H54 (cell line): ENCODE measurements at places on chromosomes 5 and 9.

- DNase-seq = no peak
Observed at GRCh38 chr9:137397675-137398423, 25.1 kb downstream of the EXD3 start.

- DNase-seq = no peak
Observed at GRCh38 chr5:172910828-172911627, 48.2 kb upstream of the RPL26L1 start.

GRCh38 chr9:135117281-135117680 lies 29.8 kb downstream of the OLFM1 start:
- DNase-seq = no peak

DNA sequence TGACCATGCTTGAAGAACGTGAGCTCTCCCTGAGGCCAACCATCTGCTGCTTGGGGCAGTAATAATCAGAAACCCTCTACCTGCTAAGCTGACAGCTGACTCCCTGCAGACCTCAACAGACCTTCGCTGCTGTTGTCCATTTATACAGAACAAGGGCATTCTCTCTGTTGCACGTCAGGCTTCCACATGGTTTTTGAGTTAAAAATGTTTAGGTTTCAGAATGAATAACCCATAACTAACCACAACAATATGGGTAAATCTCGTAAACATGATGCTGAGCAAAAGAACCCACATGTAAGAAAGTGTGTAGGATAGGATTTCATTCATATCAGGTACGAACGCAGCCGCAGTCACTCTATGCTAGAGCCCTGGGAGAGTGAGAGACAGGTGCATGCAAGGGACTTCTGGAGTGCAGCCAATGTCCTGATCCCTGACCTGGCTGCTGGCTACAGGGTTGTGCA lies 348.5 kb downstream of the MED10 start:
- DNase-seq = no peak

GRCh38 chr5:125550274-125550673 lies 803.8 kb upstream of the ZNF608 start:
- no peak for DNase-seq

GRCh38 chr5:89694026-89694550 lies 715.5 kb downstream of the CETN3 start:
- no peak for DNase-seq

DNA sequence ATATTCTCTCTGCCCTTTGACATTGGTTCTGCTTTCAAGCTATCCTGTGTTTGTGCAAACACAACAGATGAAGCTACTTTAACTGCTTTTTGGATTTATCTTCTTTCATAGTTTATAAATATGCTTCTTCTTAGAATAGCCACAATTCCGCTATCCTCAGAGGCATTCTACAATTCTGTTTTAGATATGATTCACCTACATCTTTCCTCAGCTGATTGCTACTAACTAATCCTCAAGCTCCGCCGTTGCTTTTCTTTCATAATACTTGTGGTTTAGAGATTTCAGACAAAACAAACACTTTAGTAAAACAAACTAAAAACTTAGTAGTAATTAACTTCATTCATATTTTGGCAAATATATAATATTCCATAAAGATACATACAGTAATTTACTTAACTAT lies 52.5 kb downstream of the ECPAS start:
- no peak for DNase-seq

- no peak for DNase-seq
Observed at GRCh38 chr9:136324501-136325300, 2.6 kb upstream of the GPSM1 start.

- DNase-seq = no peak
Observed at GRCh38 chr5:146467760-146468159, 20.6 kb downstream of the TCERG1 start.

DNA sequence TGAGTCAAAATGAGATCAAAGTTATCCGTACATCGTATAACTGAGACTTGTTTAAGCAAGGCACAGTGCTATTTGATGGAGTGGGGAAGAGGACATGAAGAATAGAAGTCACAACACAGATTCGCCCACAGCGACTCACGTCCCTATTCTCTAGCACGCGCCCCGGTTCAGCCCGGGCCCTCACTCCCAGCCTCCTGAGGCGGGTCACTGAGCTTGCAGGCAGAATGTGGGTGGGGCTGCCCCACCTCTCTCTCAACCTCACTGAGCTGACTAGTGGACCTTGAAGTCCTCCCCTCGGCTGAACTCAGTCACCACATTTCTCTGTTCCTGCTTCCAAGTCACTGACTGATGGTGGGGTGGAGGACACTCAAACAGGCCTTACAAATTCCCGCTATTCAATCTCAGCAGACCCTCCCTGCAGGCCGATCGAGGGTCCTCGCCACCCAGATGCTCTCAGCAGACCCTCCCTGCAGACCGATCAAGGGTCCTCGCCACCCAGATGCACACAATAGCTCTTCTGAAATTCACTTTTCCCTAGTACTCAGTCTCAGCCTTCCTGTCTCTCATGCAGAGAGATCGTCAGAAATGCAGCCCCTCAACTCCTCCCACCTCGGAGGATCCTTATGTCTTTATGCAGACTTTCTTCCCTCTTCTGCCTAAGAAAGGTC lies 12.9 kb downstream of the GLDC start:
- no peak for DNase-seq

DNA sequence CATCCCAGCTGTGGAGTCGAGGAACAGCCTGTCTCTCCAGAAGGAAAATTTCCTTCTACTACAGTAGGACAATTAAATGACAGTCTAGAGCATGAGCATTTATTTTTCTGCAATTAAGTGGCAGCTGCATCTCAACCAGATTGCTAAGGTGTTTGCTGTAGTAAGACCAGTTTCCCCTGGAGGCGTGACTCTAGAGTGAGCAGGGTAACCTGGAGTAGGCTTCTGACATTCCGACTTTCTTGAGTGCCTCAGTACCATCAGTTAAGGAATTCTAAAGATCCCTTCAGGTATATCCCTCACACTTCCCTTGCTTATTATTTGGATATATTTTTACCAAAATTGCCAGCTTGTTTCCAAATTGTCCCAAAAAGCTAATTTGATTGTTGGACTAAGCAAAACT lies 59.2 kb upstream of the IRX2 start:
- DNase-seq = no peak

DNA sequence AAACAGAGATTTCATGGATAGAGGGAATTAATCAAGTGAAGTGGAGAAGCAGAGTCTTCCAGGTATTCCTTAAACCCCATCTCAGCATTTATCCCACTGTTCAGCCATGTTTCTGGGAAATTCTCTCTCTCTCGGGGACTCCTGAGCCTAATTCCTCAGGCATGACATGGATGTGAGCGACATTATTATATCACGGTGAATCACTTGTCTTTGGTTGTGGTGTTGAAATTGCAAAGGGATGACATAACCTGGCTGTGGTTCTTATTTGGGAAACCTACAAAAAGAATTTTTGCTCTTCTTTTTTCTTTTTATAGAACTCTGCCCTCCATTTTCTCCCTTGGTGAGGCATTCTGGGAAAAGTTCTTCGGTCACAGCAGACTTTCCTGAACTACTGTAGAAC lies 457.9 kb upstream of the PTGER4 start:
- peak; percentile 33 for DNase-seq

DNA sequence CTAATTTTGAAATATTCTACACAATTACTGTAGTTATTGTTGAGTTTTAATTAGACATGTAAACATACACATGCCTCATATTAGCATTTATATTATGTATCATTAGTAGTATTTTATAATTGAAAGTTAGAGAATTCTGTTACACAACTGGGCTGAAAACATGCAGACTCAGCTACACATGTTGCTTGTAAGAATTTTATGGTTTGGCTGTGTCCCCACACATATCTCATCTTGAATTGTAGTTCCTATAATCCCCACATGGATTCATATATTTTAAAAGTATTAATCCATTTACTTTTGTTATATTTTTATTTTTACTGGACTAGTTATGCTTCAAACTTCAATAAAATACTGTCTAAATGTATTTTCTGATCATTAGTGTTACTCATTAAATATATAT lies 2075.3 kb upstream of the C9orf72 start:
- DNase-seq = no peak

DNA sequence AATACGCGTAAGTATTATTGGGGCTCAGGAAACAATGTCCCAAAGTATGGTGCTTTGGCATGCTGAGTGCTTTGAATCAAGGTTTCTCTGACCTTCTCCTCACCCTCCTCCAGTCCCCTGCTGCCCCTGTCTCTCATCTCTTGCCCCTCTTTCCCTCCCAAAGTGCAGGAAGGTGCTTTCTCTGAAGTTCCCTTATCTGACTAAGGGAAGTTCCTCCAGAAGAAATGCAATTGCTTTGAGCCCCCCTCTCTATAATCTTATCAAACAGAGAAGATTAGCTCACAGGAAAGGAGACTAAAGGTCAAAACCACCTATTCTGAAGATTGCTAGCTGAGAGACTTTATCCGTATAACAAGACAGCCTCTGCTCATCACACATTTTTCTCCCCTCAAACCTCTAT lies 288.1 kb downstream of the ARL15 start:
- DNase-seq = no peak

DNA sequence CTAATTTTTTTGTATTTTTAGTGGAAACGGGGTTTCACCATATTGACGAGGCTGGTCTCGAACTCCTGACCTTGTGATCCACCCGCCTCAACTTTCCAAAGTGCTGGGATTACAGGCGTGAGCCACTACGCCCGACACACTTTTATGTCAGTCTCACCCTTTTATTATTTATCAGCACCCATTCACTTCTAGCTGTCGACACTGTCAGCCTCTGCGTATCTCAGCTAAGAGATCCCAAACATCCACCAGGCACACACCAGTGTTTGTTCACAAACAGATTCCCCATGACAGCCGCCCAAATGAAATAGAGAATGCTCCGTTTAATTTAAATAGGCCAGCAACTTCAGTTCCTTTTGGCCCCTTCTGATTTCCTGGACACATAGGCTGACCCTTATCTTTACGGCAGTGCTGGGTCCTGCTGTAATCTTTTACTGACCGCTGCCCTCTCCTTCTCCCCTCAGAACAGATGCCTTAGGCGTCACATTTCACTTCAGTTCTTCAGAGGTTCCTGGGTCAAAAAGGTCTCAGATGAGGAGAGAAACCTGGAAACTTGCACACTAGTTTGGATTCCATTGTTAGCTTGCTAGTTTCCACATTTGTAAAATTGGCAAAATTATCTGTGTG lies 43.1 kb upstream of the CKMT2 start:
- DNase-seq = no peak

DNA sequence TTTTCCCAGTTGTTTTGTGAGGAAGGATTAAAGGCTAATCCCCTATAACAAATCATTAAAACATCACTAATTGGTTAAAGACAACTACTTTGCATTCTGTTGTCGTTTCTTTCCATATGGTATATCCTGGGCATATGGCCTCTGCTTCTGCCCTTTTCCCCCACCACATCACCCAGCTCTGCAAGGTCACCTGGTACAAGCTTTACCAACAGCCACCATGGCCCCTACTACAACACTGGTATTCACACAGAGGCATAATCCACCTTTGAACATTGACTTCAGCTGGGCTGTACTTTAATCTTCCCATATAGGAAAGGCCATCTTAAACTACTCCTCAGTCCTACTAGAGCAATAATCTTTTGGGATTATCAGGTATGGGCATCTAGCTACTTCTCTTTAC lies 866.1 kb downstream of the TLE4 start:
- no peak for DNase-seq

GRCh38 chr5:163565492-163565891 lies 60.1 kb downstream of the MAT2B start:
- DNase-seq = no peak

- DNase-seq = no peak
Observed at GRCh38 chr5:139709582-139710318, 61.6 kb downstream of the CXXC5 start.

DNA sequence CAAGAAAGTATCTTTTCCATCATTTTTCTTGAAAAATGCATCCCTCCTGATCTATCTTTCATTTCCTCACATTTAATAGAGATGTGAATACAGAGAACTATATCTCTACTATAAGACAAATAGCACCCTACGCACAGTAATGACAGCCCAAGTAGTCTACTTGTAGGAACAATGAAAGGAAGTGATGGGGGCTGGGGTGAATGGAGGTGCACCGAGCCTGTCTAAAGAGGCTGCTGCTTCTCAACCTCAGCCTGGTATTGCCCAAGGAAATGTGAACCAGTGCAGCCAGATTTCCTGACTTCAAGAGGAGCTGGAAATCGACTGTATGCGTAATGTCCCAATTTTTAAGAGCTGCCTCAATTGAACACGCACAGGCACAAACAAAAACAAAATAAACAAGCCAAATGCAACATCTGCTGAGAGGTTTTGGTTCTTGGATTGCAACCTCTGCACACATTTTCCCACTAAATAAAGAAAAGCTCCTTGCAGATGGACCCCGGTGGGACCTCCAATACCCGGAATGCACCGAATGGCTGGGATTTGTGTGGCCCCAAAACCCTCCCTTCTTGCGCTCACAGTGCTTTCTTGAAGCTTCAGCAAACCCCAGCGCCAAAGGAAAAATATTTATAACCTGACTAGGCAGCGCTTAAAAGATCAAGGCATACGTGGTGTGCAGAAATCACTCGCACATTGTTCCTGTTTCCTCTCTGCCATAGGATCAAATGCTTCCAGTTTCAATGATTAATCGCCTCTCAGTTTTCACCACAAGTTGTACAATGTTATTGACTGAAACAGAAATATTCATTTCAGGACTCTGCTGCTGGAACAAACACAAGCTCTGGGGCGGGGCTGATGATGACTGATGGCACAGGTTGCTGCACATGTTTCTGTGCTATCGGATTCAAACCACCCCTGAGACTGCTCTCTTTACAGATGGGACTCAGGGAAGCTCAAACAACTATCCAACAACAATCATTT lies 68.3 kb downstream of the KCNIP1 start:
- no peak for DNase-seq

DNA sequence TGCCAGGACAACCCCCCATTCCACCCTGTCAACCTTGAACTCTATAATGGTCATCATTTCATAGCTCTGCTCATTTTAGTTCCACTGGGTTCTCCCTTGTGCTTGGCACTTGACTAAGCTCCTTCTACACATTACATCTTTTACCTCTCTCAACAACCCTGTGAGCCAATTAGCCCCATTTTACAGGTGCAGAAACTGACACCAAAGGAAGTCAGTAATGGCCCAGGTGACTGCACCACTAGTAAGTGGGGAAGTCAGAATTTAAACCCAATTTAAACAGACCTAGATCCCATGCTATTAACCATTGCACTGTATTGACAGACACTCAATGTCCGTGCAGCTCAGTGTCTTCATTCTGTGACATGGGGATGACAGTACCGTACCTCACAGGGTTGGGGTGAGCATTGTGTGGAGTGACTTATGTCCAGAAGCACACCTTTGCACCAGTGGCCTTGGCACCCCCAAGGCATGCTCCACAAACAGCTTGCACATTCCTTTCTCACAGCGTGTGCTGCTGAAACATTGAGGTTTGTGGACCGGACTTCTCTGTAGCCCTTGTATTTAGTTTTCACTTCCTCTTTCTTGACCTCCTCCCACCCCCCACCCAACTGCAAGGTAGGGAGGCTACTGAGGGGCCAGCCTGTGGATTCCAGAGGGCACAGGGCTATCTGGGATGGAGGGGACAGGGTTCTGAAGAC lies 23.1 kb downstream of the IRF1 start:
- DNase-seq = no peak

GRCh38 chr5:94815313-94816039 lies 197.0 kb downstream of the SLF1 start:
- DNase-seq = no peak

- no peak for DNase-seq
Observed at GRCh38 chr5:109987970-109988369, 298.2 kb downstream of the MAN2A1 start.

GRCh38 chr5:142864290-142865260 lies 94.4 kb downstream of the ARHGAP26 start:
- no peak for DNase-seq

- DNase-seq = no peak
Observed at GRCh38 chr5:140340605-140341121, 5.7 kb downstream of the HBEGF start.
